ENCODE measurements at places on chromosomes 13 and 19. TPM values are rescaled to one million over a fixed set of nuclear protein-coding genes. Genes with fewer than 3 reads are reported as not detected.

- no peak for DNase-seq
- no peak overlapping the region for H3K4me3 ChIP-seq
- no peaks in the 10 kb centered on the region for H3K4me1 ChIP-seq
- H3K36me3 ChIP-seq: no peaks in the 10 kb centered on the region
Measured at GRCh38 chr13:75160984-75161383, 321.0 kb downstream of the TBC1D4 start.

- H3K36me3 ChIP-seq: no peaks in the 10 kb centered on the region
- no peak overlapping the region for H3K27ac ChIP-seq
- no peaks in the 10 kb centered on the region for H3K27me3 ChIP-seq
- no peaks in the 10 kb centered on the region for H3K4me1 ChIP-seq
Measured at GRCh38 chr13:28355822-28356371, 139.0 kb downstream of the FLT1 start.

DNA sequence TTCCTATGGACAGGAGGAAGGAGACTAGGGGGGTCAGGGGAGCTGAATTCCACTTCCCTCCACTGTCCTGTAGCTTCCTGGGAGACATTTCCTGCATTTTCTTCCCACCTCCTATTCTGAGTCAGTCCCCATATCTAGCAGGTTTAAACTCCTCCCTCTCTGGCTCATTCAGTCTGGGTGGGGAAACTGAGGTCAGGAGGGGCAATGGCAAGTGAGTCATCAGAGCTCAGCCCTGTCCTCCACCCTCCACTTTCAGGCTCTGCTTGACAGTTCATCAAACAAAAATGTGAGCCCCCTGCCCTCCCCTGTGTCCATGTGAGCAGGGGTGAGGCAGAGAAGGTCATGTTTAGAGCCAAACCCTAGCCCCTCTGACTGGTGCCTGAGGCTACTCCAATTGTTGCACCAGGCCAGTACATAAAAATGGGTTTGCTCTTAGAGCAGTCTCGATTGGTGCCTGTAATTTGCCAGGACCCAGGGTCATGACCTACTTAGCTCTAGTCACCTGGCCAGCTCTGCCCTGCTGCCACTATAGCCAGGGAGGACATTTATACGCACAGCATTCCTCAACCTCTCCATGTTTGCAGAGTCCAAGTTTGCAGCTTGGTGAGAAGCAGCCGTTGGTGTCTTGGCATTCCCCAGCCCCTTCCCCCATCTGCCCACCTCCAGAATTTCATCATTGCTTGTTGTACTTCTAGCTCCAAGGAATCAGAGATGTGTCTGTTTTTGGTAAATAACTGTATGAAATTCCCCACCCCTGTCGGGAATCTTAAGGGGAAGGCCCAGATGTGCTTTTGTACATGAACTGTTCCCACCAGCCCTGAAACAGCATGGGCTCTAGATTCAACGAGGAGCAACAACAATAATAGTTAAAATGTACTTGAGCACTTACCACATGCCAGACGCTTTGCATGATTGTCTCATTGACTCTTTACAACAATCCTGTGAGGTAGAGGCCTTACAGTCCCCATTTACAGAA, 20.7 kb downstream of the SAMD4B start:
- peak overlapping the region; percentile 79 for H3K27ac ChIP-seq
- H3K27me3 ChIP-seq: no peaks in the 10 kb centered on the region
- no peak overlapping the region for H3K4me3 ChIP-seq
- DNase-seq: no peak
- peaks cover 33% of the 10 kb centered on the region for H3K4me1 ChIP-seq
- peaks cover 91% of the 10 kb centered on the region for H3K36me3 ChIP-seq

DNA sequence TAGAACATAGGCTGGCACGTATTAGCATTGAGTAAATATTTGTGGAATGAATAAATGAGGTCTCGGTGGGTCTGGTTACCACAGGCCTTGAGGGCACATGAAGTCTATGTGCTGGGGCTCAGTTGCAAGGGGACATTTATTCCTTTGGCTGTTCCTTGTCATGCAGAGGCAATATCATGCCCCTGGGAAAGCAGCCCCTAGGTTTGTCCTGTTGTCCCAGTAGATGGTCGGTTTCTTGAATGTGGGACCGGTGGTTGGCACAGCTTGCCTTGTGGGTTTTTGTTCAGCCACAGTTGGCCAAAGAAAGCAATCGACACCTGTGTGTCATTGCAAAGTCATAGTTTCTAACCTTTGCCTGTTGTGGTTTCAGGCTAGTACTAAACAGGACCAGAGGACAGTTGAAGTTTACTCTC, 24.7 kb upstream of the GPR183 start:
- H3K27me3 ChIP-seq: no peaks in the 10 kb centered on the region
- no peak overlapping the region for H3K27ac ChIP-seq
- H3K36me3 ChIP-seq: peaks cover 14% of the 10 kb centered on the region
- H3K4me1 ChIP-seq: no peaks in the 10 kb centered on the region
- no peak overlapping the region for H3K4me3 ChIP-seq

The OVOL3 gene
- total RNA-seq: not detected
